ENCODE measurements at places on chromosomes 1 and 21.

- DNase-seq, result no peak
These were observed 30.1 kb downstream of the TNFRSF1B start for GRCh38 chr1:12196641-12197482.

DNA sequence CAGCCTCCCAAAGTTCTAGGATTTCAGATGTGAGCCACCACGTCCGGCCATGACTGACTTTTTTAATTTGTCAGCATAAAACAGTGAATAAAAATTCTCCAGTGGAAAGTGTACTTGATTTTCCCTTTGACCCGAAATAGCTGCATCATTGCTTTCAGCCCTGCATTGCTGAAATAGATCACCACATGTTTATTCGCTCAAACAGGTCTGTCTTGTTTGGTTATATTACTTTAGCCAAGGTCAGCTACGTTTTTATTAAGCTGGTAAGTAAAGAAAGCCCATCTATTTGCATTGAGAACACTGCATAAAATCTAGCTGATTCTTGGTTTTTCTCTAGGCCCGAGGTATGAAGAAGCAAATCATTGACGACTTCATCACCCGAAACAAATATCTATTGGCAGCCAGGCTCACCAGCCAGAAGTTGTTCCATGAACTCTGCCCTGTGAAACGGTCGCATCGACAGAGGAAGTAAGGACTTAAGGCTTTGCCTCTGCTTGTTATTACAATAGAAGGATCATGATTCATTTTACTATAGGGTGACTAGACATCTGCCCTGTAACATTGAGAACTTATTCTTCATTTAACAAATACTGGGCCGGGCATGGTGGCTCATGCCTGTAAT, 25.6 kb downstream of the AGMAT start:
- DNase-seq, result no peak

GRCh38 chr1:237740846-237741245, 149.9 kb downstream of the ZP4 start:
- no peak for DNase-seq

DNA sequence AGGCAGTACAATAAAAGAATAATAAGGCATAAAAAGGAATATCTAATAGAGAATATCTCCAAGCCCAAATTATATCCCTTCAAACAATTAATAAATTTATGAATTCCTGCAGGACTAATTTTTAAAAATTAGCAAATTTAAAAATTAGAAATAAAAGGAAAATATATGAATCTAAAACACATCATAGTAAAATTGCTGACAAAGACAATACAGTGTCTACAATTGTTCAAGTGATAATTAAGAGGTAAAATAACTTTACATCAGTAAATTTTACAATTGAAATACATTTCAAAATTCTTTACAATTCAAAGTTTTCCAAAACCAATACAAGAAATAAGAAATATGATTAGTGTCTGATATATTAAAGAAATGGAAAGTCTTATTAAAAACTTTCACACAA, 22.8 kb upstream of the OLFM3 start:
- no peak for DNase-seq

- DNase-seq, result peak; percentile 51
These were observed 22.6 kb downstream of the GON4L start for GRCh38 chr1:155834296-155834926.

- no peak for DNase-seq
These were observed 780.5 kb downstream of the MRPL39 start for GRCh38 chr21:24826822-24827221.

GRCh38 chr1:8966606-8967005, 20.9 kb downstream of the CA6 start:
- no peak for DNase-seq

DNA sequence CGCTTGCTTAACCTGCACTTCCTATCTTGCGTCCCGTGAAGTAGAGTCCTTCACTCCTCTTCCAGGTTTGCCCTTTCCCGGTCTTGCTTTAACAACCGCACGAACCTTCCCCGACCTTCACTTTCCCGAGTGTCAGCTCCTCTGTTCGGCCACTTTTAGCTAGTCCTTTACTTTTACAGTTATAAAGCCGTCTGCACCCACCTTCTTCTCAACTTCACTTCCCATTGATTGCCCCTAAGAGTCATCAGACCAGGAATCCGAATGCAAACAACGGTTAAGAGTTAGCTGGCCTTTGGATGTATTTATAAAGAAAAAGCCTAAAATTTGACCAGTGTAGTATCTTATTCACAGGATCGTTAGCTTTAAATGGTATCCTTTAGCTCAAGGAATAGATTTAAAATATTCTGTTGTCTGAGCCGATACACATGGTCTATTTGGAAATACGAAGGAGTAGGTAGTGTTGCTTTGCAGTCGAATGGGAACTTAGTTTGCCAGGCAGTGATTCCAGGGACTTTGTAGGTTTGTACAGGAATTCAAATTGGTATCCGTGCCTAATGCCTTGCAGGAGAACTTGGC, 1.4 kb downstream of the PPP2R5A start:
- no peak for DNase-seq

- DNase-seq, result no peak
These were observed 510.1 kb upstream of the CXADR start for GRCh38 chr21:17002594-17003257.

DNA sequence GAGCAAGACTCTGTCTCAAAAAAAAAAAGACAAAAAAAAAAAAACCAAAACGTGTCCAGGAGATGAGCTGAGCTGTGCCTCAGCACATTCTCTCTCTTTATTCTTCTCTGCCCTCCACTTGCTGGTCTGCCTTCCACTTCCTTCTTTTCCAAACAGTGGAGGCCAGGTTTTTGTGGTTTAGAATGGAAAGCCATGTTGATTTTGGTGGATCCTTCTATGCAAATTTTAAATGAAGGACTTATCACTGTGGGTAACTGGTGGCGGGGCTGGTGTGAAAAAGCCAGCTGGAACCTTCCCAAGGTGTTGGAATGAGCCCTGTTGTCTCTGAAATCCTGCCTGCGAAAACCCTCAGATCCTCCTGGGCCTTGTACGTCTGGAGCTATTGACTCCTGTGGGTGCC, 61.9 kb downstream of the PTPRU start:
- DNase-seq, result no peak

GRCh38 chr1:218705911-218706893, 361.1 kb downstream of the TGFB2 start:
- no peak for DNase-seq

GRCh38 chr1:218394416-218394815, 49.3 kb downstream of the TGFB2 start:
- DNase-seq, result no peak

DNA sequence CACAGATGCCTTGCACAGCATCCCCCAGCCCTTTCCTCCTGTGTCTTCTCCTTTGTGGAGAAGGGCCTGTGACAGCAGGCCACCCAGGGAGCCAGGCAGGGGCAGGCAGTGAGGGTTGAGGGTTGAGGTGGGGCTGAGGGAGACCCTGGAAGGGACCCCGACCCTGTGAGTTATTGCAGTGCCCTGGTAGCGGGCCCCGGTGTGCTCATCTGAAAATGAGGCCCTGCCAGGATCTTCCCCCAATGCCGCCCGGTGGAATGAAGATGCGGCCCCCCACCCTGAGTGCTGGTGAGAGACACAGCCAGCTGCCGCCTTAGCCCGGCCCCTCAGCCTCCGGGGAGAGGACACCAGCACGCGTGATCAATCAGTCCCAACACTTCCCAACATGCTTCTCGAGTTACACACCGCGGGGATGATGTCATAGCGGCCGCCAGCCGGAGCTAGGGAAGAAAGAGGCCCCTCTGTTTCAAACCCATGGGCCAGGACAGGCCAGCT, 36.2 kb upstream of the ACTRT2 start:
- DNase-seq, result no peak

DNA sequence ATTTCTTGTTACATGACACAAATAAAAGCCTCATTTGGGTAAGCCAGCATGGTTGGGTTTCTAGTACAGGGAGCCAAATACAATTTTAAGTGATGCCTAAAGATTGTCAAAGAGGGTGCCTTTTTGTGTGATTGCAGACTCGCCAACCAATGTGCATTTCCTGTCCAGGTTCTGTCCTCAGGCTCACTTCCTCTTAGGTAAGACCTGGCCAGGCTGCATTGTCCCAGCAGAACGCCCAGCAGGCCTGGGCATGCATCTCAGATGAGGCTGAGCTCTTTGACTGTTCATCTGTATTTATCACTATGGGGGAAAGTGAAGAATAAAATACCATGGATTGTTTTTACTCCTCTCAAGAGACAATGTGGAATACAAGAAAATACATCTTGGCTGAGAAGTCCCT, 49.7 kb downstream of the KCNC4 start:
- DNase-seq, result no peak

GRCh38 chr1:228004856-228005462, 1.8 kb upstream of the WNT3A start:
- peak; percentile 30 for DNase-seq

- no peak for DNase-seq
These were observed 189.6 kb upstream of the ST6GALNAC5 start for GRCh38 chr1:76677416-76678405.

DNA sequence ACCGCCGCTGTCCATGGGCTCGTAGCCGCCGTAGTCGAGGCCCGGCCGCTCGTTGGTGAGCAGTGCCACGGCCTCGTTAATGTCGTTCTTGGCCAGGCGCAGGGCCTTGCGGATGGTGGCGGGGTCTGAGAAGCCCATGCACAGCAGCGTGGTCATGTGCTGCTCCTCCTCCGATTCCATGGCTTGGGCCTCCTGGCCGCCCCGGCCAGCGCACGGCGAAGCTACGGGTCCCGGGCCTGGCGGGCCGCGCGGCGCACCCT, 300 bp downstream of the USP24 start:
- no peak for DNase-seq

DNA sequence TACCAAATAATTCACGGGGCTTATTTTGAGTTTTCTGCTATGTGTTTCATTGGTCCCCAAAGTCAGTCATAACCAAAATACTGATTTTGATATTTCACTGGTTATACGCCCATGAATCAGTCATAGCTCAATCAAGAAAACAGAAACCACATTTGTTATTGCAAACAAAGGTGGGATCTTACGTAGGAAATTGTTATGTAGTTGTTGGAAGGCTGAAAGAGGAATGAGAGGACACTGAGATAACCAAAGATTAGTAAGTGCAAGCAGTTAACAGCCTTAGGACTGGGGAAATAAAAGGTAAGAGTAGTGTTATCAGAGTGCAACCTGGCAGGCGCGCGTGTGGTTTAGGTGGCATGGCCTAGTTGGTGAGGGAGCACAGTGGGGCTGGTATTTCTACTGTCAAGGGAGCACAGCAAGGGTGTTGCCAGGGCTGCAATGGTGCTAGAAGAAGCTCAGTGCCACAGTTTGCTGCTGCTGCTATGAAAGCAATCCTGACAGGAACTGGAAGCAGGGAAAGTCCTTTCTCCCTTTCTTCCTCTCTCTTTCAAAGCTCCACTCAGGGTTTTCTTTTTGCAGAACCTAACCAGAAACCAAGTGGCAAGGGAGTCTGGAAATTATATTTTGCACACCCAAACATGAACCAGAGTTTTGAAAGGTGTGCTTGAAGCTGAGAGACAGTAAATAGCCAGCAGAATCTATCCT, 33.7 kb downstream of the RTCA start:
- DNase-seq, result no peak

- DNase-seq, result no peak
These were observed 4.8 kb upstream of the RPE65 start for GRCh38 chr1:68454534-68454933.

DNA sequence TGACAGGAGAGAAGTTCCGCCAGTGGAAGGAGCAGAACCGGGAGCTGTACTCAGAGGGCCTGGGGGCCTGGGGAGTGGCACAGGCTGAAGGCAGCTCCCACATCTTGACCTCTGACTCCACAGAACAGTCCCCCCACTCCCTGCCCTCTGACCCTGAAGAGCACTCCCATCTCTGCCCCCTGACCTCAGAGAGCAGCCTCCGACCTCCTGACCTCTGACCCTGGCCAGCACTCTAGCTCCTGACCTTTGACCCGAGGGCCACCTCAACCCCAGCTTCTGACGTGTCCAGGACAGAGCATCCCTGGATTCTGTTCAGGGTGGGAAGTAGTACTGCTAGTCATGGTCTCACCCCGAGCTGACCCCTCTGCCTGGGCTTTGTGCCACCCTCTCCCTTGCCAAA, 1.1 kb upstream of the CATSPER4 start:
- no peak for DNase-seq

All from right atrium auricular region (tissue), 2 donors.